Dermis lymphatic vessel endothelial cell (primary cell): ENCODE measurements at places on chromosomes 4 and X. TPM values are rescaled to one million over a fixed set of nuclear protein-coding genes. Genes with fewer than 3 reads are reported as not detected.

CWH43 gene
- not detected in 2 replicates for total RNA-seq

KLKB1 gene
- 0.95 and 0.98 TPM in 2 replicates for total RNA-seq

PNMA6A gene
- total RNA-seq, result 0.43 and 0.98 TPM in 2 replicates

TMPRSS11B gene
- total RNA-seq, result not detected in 2 replicates

COL25A1 gene
- total RNA-seq, result under 0.01 and 0.26 TPM in 2 replicates

ZNF718 gene
- 3.1 and 4.3 TPM in 2 replicates for total RNA-seq

TDO2 gene
- not detected in 2 replicates for total RNA-seq

GAGE13 gene
- not detected in 2 replicates for total RNA-seq
